ENCODE measurements at places on chromosomes 3 and 15.
A peak's percentile ranks its signal among the peaks of the same experiment; 100 is the strongest.

GRCh38 chr3:99439892-99440291 is 198.5 kb upstream of the COL8A1 start:
- no peak for DNase-seq

DNA sequence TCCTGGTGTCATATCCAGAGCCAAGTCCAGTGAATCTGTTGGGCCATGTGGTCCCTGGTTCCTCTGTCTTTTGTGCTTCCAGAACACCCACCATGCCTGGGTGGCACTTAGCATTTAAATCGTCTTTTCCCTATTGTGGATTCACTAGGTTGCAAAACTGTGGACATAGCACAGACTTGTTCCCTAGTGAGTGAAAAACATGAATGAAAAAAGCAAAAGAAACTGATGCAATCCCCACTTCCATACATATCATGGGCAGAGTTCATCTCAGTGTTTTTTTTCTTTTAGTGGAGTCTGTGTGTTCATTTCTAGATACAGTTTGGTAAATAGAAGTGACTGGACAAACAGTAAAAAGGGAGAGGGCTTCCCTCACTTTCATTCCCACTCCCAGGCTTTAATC is 170.5 kb downstream of the SLCO3A1 start:
- DNase-seq: peak; percentile 23

DNA sequence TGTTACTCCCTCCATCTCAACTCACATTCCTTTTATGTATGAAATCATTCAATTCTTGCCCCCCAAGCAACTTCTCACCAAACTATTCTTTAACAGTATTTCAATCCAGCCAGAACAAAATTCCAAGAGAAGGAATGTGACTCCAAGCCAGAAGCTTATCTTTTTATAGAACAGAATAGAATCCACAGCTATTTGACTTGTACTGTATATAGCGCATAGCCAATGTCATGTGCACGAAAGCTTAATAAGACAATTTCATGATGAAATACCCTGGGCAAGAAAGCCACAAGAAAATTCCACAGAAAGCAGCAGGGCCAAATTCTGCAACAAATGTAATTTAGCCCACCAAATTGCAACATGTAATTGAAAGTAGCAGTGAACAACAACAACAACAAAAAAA is 127.6 kb upstream of the UBE2E2 start:
- DNase-seq: peak; percentile 16

DNA sequence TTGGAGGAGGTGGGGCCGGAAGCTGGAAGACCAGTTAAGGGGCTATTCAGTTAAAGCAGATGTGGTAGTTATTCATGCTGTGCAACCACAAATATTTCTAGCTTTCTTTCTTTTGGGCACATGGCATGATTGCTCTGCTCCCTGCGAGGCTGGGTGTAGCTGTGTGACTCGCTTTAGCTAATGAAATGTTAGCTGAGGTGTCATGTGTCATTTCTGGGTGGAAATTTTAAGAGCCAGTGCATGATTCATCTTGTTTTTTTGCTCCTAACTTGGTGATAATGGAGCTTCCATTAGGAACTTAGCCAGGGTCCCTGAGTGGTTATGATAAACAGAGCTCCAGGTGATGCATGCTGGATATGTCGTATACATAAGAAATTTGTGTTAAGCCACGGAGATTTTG is 300.6 kb downstream of the SATB1 start:
- DNase-seq: peak; percentile 83

DNA sequence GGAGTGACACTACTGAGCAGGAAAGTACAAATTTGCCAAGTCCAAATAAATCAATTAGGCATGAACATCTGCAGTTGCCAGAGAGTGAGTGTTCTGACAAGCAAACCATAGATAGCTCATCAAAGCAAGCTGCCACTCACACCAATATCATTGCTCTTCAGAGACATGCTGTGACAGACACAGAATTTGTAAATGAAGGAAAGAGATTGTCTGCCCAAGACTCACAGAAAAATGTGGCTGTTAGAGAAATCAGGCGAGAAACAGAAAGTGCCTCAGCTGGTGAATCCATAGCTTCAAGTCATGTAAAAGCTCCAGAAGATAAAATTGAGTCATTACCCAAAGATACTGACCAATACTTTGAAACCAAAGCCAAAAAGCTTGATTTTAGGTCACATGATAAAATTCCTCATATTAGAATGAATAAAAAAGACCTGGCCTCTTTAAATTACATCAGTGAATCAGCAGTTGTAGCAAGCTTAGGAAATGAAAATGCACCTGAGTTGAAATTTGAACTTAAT is 50.8 kb downstream of the CRYBG3 start:
- DNase-seq: peak; percentile 53

DNA sequence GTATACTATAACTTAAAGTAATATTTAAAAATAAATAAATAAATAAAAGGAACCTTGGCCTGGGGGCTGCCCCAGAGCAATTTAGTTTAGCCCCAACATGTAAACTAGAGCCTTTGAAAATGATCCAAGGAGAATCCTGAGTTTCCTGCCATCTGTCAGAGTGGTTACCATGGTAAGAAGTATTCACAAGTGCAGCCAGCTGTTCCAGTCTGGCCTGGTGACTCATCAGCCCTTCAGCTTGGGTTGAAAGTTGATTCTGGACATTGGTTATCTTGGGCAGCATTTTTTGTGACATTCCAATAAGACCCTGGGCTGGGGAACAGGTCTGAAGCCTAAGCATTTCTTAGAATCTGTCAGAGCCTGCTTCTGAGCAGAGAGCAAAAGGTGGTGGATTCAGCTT is 72.7 kb upstream of the LRTM1 start:
- DNase-seq: peak; percentile 90

GRCh38 chr3:44442596-44443309 is 34.7 kb downstream of the ZNF445 start:
- no peak for DNase-seq

GRCh38 chr15:62648954-62649353 is 393.6 kb upstream of the TPM1 start:
- peak; percentile 35 for DNase-seq

DNA sequence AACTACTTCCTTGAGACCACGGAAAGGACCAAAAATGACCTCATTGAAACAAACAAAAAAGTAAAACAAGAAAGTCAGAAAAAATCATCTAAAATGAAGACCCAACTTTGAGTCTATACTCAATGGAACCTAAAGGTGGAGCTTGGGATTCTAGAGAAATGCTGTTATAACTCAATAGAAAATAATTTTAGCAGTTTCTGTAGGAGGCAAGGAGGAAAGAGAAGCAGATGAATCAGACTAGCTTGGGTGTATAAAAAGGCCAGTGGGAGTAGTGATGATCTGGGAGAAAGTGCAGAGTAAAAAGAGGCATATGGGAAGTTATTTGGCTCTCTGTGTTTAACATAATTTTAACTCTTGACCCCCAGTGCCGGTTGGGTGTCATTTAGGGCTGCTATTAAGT is 94.4 kb downstream of the TMCO5A start:
- DNase-seq: peak; percentile 72

GRCh38 chr3:134636406-134636805 is 14.4 kb downstream of the KY start:
- DNase-seq: no peak

- no peak for DNase-seq
These were observed 53.1 kb downstream of the LMCD1 start for GRCh38 chr3:8554696-8555095.

GRCh38 chr15:66880380-66881155 is 178.5 kb downstream of the SMAD6 start:
- no peak for DNase-seq

DNA sequence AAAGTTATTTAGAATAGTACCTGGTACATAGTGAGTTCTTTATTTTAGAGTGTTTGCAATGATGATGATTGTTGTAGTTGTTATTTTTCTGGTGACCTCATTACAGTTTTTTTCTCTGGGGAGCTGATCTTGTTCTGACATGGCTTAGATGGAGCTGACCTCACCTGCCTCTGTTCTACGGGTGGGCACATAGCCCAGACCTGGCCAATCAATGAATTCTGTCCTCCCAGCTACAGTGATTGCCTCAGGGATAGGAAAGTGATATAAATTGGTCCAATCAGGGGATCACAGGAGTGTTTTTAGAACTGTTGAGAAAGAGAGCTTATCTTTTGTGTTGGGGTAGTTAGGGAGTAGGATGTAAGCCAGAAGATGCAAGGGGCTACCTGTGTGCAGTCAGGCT is 3.2 kb upstream of the NANOGP8 start:
- no peak for DNase-seq

GRCh38 chr3:525415-525814 is 328.9 kb downstream of the CHL1 start:
- DNase-seq: no peak

- no peak for DNase-seq
These were observed 128.8 kb upstream of the CHRNA7 start for GRCh38 chr15:31901501-31901900.

DNA sequence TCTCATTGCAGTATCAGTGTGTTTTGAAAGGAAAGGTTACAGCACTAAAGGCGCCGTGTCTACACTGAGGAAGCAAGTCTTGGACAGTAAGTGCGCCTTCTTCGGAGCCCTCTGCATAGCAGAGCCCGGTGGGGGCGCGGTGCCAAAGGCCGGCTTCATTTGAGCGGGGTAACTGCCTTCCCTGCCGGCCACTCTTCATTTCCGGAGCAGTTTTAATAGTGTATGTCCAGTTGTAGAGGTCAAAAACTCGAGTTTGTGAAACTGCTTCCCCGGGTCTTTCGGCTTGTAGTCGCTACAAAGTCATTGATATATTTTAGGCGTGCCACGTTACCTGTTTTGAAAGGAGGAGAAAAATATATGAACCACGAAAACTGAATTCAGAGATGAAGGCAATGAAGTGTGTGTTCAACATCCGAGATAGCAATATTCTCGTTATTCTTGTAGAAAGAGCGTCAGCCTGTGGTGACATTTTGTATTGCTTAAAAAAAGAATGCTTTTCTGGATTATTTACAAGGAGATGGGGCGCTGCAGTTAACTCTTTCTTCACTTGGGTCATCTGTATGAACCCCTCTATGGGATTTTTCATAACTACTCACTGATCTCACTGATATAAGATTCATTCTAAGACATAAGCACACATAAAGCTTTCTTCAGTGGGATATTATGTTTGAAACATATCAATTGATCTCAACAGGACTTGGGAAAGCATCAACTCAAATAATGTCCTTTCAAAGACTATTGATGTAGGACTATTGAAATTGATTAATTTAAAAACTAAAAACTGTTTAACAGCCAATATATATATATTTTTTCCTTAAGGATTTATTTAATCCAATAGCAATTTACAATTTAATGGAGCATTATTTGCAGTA is 3.0 kb downstream of the ALCAM start:
- peak; percentile 80 for DNase-seq

GRCh38 chr3:183244981-183245476 is 8.0 kb upstream of the B3GNT5 start:
- DNase-seq: no peak

DNA sequence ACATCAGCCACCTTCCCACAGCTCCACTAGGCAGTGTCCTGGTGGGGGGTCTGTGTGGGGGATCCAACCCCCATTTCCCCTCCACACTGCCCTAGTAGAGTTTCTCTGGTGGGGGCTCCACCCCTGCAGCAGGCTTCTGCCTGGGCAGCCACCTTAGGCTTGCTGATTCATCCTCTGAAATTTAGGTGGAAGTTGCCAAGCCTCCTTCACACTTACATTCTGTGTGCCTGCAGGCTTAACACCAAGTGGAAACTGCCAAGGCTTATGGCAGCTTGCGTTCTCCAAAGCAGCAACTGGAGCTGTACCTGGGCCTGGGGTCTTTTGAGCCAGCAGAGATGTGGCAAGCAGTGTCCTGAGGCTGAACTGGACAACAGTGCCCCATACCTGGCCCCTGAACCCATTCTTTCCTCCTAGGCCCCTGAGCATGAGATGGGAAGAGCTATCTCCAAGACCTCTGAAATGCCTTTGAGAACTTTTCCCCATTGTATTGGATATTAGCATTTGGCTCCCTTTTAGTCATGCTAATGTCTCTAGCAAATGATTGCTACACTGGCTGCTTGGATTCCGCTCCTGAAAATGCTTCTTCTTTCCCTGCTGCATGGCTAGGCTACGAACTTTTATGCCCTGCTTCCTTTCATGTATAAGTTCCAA is 32.5 kb downstream of the CPN2 start:
- DNase-seq: no peak

DNA sequence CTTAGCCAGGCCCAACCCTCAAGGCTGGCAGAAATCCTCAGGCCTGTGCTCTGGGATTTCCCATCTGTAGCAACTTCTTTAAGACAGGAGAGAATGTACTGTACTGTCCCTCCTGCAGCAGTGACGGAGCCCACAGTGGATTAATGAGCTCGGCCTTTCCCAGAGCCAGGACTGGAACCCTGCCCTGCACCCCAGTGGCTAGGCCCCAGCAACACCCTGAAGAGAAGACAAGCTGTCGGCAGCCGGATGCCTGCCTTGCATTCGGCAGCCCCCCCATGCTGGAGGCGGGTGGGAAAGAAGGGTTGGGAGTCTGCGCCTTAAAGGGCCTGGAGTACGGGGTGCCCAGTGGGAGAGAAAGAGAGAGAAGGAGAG is 32.0 kb downstream of the KLHL25 start:
- DNase-seq: no peak

- no peak for DNase-seq
These were observed 46.0 kb downstream of the TSC22D2 start for GRCh38 chr3:150454085-150454484.

GRCh38 chr3:177883957-177884356 is 652.3 kb upstream of the KCNMB2 start:
- no peak for DNase-seq

- no peak for DNase-seq
These were observed 13.8 kb downstream of the KLHL6 start for GRCh38 chr3:183541738-183542137.

DNA sequence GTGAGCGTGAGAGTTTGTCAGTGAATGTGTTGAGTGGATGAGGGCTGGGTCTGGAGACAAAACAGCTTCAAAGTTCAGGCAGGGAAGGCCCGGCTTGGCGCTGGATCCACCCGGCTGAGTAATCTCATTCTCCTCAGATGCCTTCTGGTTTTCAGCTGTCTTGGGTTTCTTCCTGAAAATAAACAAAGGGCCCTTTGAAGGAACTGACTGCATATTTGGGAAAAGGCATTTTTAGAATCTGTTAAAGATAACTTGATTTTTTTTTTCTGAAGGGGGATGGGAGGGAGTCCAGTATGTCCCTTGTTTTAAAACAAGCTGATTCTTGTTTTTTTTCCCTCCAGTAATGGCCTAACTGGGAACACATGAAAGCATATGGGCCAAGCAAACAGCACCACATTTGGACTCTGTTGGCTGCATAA is 86.4 kb downstream of the TIGIT start:
- peak; percentile 88 for DNase-seq

GRCh38 chr3:23341147-23341838 is 138.2 kb downstream of the UBE2E2 start:
- DNase-seq: no peak
